Glutamatergic neuron (in vitro differentiated cells): ENCODE measurements at places on chromosomes 7 and 10. TPM values are rescaled to one million over a fixed set of nuclear protein-coding genes. Genes with fewer than 3 reads are reported as not detected.

Gene NOLC1
- 59.5 TPM for total RNA-seq

Gene LMOD2
- total RNA-seq, result not detected

DNA sequence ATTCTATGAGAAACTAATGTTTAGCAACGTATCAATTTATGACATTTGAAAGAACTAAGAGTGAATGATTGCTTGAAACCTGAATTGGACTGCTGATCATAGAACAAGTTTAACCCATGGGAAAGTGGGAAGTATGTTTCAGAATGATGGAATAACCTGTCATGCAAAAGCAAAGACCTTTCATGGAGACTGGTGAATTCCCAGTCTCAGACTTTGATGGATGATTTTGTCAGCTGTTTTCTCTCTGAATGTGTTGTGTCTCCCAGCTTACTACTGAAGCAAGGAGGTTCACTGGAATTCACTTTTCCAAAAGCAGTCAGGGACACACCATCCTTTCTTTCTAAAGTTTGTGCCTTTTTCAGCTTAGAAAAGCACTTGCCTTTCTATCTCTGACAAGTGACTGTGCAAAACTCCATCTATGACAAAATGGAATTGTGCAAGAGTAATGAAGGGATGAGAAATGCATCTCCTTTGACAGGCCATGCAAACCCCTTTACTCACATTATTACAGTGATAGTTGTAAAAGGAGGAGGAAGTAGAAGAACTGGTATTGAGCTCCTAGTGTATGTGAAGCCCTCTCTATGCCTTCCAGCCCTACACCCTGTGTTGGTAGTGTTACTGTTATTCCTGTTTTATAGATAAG is 176.1 kb downstream of the PRKG1 start:
- no peak for DNase-seq

- DNase-seq, result no peak
Observed at GRCh38 chr10:11831520-11831951, 8.4 kb downstream of the PROSER2 start.

GRCh38 chr7:113698556-113699220 is 220.1 kb downstream of the PPP1R3A start:
- no peak for DNase-seq

- DNase-seq, result peak; percentile 68
Observed at GRCh38 chr7:105389088-105389650, 448 bp upstream of the SRPK2 start.

DNA sequence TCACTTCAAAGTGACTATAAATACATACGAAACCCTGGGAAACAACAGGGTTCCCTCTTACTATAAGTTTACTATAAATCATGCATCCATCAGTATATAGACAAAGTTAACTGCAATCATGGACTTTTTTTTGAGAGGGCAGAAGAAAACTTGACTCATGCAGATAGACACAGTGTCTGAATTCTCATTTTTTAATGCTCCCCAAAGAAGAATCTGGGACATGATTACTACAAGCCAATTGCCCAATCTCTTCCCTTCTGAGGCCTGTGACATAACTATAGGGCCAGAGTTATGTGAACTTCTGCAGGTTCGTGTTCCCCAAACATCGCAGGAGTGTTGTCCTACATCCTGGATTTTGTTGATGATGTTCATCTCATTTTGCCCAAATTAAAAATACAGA is 376.5 kb downstream of the KCNMA1 start:
- no peak for DNase-seq

- DNase-seq, result no peak
Observed at GRCh38 chr10:100568912-100569311, 33.2 kb downstream of the HIF1AN start.

- peak; percentile 81 for DNase-seq
Observed at GRCh38 chr10:97714401-97715258, 1.1 kb downstream of the MARVELD1 start.

- no peak for DNase-seq
Observed at GRCh38 chr10:31419394-31420063, 100.5 kb downstream of the ZEB1 start.

- no peak for DNase-seq
Observed at GRCh38 chr10:75265856-75266255, 30.1 kb upstream of the COMTD1 start.

DNA sequence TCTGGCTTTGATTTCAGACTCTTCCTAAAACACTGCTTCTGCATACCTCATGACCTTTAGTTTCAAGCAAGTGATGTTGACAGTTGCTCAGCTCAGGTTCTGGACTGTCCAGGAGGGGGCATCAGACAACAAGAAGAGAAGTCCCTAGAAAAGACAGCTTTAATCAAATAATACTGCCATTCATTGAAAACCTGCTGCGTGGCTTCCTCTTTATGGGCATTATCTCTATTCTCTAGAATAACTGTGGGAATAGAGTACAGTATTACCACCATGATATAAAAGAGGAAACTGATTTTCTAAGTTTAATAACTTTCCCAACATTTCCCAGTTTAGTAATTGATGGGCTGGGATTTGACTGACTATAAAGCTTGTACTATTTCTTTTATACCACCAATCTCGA is 170.4 kb downstream of the SNX13 start:
- peak; percentile 71 for DNase-seq

DNA sequence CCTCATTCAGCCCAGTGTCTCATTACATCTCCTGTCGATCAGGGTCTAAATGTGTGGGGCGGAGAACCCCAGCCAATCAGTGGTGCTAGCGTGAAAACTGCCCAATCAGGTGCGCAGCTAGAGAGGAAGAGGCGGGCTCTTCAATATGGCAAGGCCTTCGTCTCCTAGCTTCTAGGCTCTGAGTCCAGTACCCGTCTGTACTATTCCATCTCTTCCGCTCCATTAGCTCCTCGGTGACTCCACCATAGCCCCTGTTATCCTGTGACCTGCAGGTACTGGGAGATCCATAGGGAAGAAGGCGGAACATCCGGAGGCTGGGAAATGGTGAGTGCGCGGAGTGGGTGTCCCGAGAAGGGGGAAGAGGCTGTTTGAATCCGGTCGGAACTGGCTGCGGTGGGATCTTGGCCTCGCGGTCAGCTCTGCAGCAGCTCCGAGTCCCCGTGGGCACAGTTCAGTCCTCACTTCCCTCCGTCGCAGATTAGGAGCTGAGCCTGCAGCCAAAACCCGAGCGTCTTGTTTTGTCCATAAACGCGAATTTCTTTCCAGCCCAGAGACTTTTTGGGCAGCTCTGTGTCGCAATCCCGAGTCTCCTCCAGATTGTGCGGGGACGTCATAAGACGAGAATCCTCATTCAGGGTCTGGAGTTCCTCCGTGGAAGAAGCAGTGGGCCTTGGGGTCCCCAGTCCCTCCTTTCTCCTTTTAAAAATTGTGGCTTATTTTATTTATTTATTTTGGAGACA is at the start of gene ZNF727:
TSS of gene ZNF727 (plus strand) at position 134 of the 740 bp plus-strand sequence. CDS start at position 322, 188 bp downstream.
- DNase-seq, result no peak
